ENCODE measurements at places on chromosomes 1 and 21. TPM values are rescaled to one million over a fixed set of nuclear protein-coding genes. Genes with fewer than 3 reads are reported as not detected.

Gene SLC19A2
- 11.8 TPM for total RNA-seq

Gene CDA
- 2.0 TPM for total RNA-seq

Gene MUTYH
- 17.0 TPM for total RNA-seq

Gene MNDA
- not detected for total RNA-seq

Gene HPCAL4
- not detected for total RNA-seq

Gene AMY1C
- total RNA-seq: not detected

Gene UTS2
- total RNA-seq: not detected

Gene WNT3A
- not detected for total RNA-seq

Gene OR14I1
- not detected for total RNA-seq

Gene KCNJ9
- total RNA-seq: under 0.01 TPM

Gene CTSS
- total RNA-seq: 5.5 TPM

Gene F3
- total RNA-seq: 29.0 TPM

Gene AMY2A
- not detected for total RNA-seq

Gene PLD5
- not detected for total RNA-seq

Gene ANKRD65
- total RNA-seq: 0.73 TPM

Gene CFAP45
- 0.37 TPM for total RNA-seq

Gene UBE2U
- not detected for total RNA-seq

Gene UQCRHL
- 2.2 TPM for total RNA-seq

Gene CD101
- 0.20 TPM for total RNA-seq

Gene LAMC2
- 6.6 TPM for total RNA-seq

Gene CADM3
- total RNA-seq: 0.20 TPM

Gene ITLN1
- not detected for total RNA-seq

Gene SRGAP2B
- total RNA-seq: 49.3 TPM

Gene CLIC6
- 0.73 TPM for total RNA-seq

Gene TMEM52
- total RNA-seq: 0.59 TPM

Gene SLC35F3
- total RNA-seq: not detected

Gene TPTE
- total RNA-seq: not detected

Gene AQP10
- not detected for total RNA-seq

Gene SNX7
- 38.5 TPM for total RNA-seq

Gene BMP8A
- total RNA-seq: not detected

Gene PTPN22
- total RNA-seq: 0.37 TPM

Gene IL6R
- total RNA-seq: 13.6 TPM

Gene OR10K1
- total RNA-seq: not detected

Gene TSSK3
- total RNA-seq: 1.1 TPM

Gene KCNA2
- not detected for total RNA-seq

Gene PLEKHO1
- 33.2 TPM for total RNA-seq

Gene OR6N1
- total RNA-seq: not detected

Gene S100A9
- not detected for total RNA-seq

Gene KRTAP12-2
- total RNA-seq: not detected

Gene NID1
- total RNA-seq: 160 TPM

Gene FAM72C
- total RNA-seq: under 0.01 TPM

Gene SFN
- total RNA-seq: 0.73 TPM

Gene MTMR11
- 4.4 TPM for total RNA-seq

Gene OR2G6
- not detected for total RNA-seq
